ENCODE measurements at places on chromosomes 4 and X.

DNA sequence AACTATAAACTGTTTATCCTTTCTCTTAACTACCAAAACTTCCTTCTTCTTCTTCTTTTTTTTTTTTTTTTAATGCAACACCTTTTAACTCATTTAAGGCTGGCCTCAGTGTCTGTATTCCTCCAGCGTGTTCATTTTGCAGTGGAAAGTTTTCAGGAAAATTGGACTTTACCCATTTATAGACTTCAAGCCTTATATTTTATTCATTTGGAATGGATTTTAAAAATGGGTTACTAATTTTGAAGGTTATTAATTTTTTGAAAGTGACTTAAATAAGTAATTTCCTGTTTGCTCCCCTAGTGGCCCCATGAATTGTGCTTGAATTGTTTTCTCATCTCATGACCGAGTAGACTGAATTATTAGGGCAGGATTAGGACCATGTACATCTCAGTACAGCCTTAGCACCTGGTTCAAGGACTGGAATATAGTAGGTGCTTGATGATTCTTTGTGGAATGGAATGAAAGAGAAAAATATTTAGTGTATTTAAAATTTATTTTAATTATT is 282.7 kb downstream of the ANKRD50 start:
- DNase-seq, result no peak

DNA sequence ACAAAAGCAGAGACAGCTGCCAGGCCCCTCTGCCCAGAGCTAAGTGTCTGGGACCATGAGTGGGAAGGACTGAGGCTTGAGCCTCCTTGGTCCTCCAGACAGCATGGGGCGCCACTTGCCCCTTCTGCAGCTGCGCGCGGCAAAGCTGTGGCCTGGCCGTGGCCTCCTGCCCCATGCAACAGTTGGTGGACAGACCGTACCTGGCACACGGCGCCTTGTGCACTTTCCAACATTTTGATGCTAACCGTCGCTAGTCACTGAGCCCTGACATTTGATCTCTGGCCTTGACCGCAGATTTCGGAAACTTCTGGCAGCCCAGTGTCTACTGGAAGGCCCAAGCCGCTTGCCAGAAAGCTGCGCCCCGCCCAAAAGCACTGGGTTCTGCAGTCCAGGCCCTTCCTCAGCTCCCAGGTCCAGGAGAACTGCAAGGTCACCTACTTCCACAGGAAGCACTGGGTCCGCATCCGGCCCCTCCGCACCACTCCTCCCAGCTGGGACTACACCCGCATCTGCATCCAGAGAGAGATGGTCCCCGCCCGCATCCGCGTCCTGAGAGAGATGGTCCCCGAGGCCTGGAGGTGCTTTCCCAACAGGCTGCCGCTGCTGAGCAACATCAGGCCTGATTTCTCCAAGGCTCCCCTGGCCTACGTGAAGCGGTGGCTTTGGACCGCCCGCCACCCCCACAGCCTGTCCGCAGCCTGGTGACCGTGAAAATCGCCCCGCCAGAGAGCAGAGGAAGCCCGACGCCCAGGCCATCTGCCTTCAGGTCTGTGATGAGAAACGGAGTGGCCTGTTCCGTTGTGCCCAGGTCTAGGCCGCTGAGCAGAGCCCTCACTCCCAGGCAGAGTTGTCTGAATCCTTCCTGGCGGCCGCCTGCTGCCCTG is 35.3 kb upstream of the CA5B start:
- DNase-seq, result no peak

- DNase-seq, result no peak
Observed at GRCh38 chrX:42803320-42803719, 25.4 kb upstream of the PPP1R2C start.

- DNase-seq, result no peak
Observed at GRCh38 chr4:83109480-83110222, 4.9 kb downstream of the PLAC8 start.

DNA sequence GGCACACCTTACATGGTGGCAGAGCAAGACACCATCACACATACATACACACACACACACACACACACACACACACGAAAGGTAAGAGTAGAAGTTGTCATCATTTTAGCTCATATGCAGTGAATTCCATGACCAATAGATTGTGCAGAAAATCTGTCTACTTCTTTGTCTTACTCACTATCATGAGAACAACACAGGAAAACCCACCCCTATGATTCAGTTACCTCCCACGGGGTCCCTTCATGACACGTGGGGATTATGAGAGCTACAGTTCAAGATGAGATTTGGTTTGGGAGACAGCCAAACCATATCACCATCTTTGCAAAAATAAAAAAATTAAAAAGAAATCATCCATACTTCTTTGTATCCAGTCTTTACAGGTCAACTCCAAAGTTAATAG is 221.1 kb downstream of the BMPR1B start:
- DNase-seq, result no peak

DNA sequence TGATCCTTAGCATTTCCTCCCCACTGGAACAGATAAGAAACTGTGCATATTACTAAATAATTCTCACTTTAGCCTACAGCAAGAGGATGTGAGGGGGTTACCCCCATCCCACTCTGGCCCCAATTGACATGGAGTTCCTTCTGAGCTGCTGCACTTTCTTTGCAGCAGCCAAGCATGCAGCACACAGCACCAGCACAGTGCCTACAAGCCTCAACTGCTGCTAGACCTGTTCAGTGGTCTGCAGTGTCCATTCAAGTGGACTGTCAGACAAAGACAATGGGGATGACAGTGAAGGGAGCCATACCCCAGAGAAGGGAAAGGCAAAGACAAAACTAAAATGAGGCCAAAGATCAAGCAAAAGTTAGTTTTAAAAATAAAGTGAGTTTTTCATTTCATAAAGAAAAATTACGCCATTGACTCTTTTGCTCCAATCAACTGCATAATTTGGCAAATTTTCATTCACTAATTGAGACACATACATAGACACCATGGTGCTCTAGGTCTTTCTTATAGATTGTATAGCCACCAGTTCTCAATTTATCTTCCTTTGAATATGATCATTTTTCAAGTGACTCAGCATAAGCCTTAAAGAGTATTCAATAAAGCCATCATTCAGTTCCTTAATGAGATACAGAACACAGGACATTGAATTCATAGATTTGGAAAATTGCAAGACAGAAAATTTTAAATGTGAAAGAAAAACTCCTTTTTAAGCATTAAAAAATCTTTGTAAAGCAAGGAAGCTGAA is 410.6 kb downstream of the HNRNPD start:
- no peak for DNase-seq

- DNase-seq, result no peak
Observed at GRCh38 chr4:76087007-76087769, 12.7 kb downstream of the ART3 start.

- DNase-seq, result no peak
Observed at GRCh38 chrX:136750364-136750763, 30.4 kb downstream of the ARHGEF6 start.

GRCh38 chrX:70500826-70501225 is 56.2 kb downstream of the DLG3 start:
- DNase-seq, result no peak

GRCh38 chr4:1629699-1630083 is 54.4 kb downstream of the FAM53A start:
- no peak for DNase-seq

- no peak for DNase-seq
Observed at GRCh38 chr4:98374643-98375042, 113.5 kb downstream of the RAP1GDS1 start.

DNA sequence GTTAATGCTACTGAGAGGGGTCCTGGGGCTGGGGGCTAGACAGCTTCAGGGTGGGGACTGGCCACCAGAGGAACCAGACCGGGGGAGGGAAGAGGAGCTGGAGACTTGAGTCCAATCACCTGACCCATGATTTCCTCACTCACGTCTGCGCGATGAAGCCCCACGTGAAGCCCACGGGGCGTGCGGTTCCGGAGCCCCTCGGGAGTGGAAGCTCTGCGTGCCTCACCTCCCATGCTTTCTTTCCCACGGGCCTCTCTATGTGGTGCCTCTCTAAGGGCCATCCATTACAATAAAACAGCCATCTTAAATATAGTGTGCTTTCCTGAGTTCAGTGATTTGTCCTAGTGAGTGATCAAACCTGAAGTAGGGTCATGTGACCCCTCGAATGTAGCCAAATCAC is 119.9 kb downstream of the ENPP6 start:
- no peak for DNase-seq

- DNase-seq, result no peak
Observed at GRCh38 chrX:2385224-2385623, 115.6 kb downstream of the DHRSX start.

DNA sequence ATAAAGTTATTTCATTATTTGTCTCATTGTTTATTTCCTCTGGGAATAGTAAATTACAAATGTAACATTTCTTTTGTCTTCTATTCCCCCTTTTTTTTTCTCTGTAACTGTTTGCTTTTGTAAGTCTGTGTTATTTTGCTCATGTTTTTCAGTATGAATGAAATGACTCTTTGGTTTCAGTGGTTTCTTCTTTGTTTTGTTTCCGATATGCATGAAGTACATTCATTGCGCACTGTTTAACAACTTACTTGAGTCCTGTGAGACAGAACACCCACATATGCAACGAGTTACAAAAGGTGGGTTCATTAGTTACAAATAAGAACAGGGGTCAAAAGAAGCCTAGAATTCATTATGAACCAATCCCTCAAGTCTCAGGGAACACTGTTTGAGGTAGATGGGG is 175.0 kb upstream of the UGT8 start:
- DNase-seq, result no peak

DNA sequence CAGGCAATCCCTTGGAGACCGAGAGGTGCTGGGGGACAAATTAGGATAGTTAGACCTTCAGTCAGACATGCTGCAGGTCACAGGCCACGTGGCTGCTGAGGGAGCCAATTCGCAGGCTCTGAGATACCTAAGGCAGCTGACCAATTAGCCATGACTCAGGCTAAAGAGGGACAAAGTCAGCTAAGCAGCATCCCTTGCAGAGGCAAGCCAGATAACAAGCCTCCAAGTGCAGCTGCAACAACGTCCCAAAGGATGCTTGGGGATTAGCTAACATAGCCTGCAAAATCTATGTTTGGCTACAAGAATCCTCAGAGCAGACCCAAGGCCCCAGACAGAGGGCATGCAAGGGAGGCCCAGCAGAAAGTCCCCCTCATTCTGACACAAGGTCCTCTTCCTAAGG is 93.5 kb downstream of the SEL1L3 start:
- no peak for DNase-seq

- no peak for DNase-seq
Observed at GRCh38 chr4:110616238-110617074, 6.4 kb downstream of the PITX2 start.

GRCh38 chr4:180284267-180284666 is 1958.9 kb upstream of the TENM3 start:
- no peak for DNase-seq

DNA sequence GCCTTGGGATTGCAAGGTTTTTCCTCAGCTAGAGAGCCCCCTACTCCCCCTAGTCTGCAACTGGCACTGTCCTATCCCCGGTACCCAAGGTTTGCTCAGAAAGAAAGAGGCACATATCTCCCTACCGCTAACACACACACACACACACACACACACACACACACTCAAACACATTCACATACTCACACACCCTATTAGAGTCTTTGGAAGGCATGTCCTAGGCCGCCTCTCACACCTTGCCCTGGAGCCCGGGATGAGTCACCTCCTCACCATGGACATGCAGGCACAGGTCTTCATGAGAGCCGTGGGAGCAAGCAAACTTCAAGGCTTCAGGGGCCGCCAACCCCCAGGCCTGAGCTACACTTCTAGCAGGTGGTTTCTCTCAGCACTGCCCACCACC is 49.2 kb downstream of the PJA1 start:
- no peak for DNase-seq

All from stimulated activated CD8-positive, alpha-beta memory T cell treated with anti-CD3 and anti-CD28 coated beads, Interleukin-2, amount 100 ng/mL, for 1 hour (primary cell).